Activated CD8-positive, alpha-beta T cell treated with anti-CD3 and anti-CD28 coated beads for 36 hours (primary cell): ENCODE measurements at places on chromosomes 13 and 19. TPM values are rescaled to one million over a fixed set of nuclear protein-coding genes. Genes with fewer than 3 reads are reported as not detected.

- H3K36me3 ChIP-seq: no peaks in the 10 kb centered on the region
- DNase-seq: no peak
- H3K27me3 ChIP-seq: no peaks in the 10 kb centered on the region
These were observed 583 bp downstream of the CCDC61 start for GRCh38 chr19:45995715-45996385.

DNA sequence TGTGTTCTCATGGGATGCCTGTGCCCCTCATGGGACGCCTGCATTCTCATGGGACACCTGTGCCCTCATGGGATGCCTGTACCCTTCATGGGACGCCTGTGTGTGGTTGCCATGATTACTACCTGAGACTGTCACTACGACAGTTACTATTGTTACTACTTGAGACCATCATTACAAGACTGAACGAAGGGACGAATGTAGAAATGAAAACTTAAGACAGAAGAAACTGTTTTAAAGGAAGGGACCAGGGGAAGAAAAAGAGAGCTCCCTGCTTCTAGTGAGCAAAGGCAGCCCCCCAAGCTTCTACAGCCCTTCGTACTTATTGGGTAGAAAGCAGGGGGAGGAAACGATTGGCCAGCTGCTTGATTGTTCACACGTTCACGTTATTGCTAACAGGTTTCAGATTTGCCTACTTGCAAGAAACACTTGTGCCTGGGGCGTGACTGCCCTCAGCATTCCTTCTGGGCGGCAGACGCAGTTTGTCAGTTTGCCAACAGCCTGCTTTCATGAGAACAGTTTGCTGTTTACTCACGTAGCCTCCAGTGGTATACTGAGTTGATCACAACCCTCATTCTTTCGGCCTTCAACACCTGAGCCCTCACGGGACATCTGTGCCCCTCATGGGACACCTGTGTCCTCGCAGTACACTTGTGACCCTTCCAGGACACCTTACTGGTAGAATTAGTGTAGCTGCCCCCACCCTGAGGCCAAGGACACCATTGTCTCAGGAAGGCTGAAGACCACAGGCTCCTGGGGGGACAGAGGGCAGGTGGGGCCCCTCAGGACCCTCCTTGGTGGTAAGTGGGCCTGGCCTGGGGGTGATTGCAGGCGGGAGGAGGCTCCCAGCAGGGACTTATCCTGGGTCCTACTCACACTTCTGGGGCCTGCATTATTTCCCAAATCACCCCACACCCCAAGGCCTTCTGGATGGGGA is 2.5 kb upstream of the S1PR4 start:
- H3K36me3 ChIP-seq: peaks cover 21% of the 10 kb centered on the region
- H3K27ac ChIP-seq: peak overlapping the region; percentile 85
- no peaks in the 10 kb centered on the region for H3K27me3 ChIP-seq
- DNase-seq: peak; percentile 40
- peaks cover 16% of the 10 kb centered on the region for H3K4me1 ChIP-seq
- H3K4me3 ChIP-seq: peak overlapping the region; percentile 69

GRCh38 chr13:99873832-99874430 is 97.6 kb downstream of the ZIC5 start:
- H3K36me3 ChIP-seq: no peaks in the 10 kb centered on the region
- H3K4me1 ChIP-seq: no peaks in the 10 kb centered on the region
- no peak overlapping the region for H3K27ac ChIP-seq
- H3K4me3 ChIP-seq: no peak overlapping the region
- peaks cover 2% of the 10 kb centered on the region for H3K27me3 ChIP-seq
- DNase-seq: no peak

DNA sequence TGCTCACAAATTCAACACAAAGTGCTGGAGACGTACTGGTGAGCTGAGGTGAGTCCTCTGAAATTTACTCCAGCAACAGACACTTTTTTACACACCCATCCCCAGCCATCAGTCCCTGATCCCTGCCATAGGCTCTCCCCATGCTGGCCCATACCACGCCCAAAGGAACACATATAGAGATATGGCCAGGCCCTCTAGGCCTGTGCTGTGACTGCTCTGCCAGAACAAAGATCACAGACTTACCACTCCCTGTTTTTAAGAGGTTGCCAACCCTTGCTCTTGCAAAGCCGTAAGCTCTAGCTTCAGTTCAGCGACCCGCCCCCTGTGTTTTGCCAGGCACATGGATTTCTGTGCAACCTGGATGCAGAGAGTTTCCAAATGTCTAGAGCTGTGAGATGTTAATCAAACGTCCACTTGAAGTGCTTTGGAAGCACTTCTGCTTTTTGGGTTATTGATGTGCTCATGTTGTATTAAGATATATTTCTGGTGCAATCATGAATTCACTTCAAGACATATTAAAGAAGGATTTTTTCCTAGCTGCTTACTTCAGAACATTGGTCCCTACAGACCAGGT is 59.7 kb downstream of the DLEU7 start:
- no peaks in the 10 kb centered on the region for H3K4me1 ChIP-seq
- H3K27ac ChIP-seq: no peak overlapping the region
- no peaks in the 10 kb centered on the region for H3K36me3 ChIP-seq
- H3K27me3 ChIP-seq: peaks cover 1% of the 10 kb centered on the region
- no peak overlapping the region for H3K4me3 ChIP-seq

DNA sequence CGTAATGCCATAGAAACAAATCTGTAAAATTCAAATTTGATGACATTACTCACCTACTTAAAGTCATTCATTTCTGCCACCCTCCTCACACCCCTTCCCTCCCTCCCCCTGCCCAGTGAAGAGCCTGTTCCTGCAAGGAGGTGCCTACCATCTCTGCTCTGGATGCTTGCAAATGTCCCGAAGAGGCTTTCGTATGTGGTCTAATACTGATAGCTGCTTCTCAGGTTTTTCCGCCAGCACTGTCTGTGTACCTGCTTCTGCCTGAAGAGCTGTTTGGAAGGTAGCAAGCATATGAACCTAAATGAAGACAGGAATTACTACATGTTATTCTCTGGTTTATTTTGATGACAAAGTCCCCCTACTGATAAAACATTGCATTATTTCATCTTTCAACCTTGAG is 57.1 kb downstream of the GPALPP1 start:
- H3K4me1 ChIP-seq: peaks cover 24% of the 10 kb centered on the region
- peak overlapping the region; percentile 69 for H3K4me3 ChIP-seq
- H3K27ac ChIP-seq: no peak overlapping the region
- peaks cover 31% of the 10 kb centered on the region for H3K27me3 ChIP-seq
- no peak for DNase-seq

GRCh38 chr13:20495087-20496023 is 30.3 kb downstream of the CRYL1 start:
- no peaks in the 10 kb centered on the region for H3K36me3 ChIP-seq
- no peak overlapping the region for H3K4me3 ChIP-seq
- DNase-seq: peak; percentile 79
- peaks cover 2% of the 10 kb centered on the region for H3K4me1 ChIP-seq
- no peaks in the 10 kb centered on the region for H3K27me3 ChIP-seq

- H3K36me3 ChIP-seq: peaks cover 78% of the 10 kb centered on the region
- H3K27me3 ChIP-seq: no peaks in the 10 kb centered on the region
- peaks cover 54% of the 10 kb centered on the region for H3K4me1 ChIP-seq
- peak; percentile 57 for DNase-seq
- H3K4me3 ChIP-seq: peak overlapping the region; percentile 63
- peak overlapping the region; percentile 94 for H3K27ac ChIP-seq
These were observed 7.1 kb downstream of the LDLR start for GRCh38 chr19:11096210-11096841.

DNA sequence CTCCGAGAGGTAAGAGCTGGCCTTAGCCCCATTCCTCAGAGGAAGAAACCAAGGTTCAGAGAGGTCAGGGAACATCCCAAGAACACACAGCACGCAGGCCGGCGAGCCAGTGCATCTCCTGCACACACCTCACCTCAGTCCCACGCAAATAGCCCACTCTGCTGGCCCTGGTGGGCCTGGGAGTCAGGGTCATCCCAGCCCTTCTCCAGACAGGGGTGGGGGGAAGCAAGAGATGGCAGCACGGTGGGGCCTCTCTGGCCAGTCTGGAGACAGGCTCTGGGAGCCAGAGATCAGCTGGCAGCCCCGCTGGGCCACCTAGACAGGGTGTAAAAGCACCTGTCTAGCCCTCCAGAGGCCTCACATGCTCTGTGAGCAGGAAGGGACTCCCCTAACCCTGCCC is 26.8 kb downstream of the TUBA3C start:
- DNase-seq: no peak
- H3K27me3 ChIP-seq: no peaks in the 10 kb centered on the region
- no peaks in the 10 kb centered on the region for H3K36me3 ChIP-seq
- no peaks in the 10 kb centered on the region for H3K4me1 ChIP-seq

DNA sequence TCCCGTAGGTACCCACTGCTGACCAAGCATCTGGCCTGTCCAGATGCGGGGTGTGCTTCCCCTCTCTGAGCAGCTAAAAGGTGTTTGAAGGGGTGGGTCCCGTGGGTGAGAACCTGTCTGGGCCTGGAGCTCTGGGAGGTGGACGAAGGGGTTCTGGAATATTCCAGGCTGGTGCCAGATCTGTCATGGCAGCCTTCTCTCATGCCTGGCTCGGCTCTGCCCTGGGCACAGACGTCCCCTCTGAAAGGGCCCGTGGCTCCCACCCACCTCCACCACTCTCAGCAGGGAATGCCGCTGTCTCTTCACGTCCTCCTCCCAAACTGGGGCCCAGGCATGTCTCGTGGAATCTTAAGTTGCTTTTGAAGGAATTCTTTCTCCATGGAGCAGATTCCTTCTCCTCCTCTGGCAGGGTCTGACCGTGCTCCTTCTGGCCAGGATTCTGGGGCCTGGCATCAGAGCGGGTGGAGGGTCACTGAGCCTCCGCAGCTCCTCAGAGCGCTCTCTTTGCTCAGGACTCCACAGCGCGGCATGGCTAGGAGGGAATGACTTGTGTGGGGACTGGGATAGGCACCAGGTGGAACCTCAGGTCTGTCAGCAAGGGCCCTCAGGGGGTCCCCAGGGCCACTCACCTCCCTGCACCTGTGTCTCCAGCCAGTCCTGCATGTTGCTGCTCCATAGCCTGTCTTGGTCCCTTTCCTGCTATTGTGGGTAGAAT is 5.9 kb upstream of the MCF2L start:
- no peak overlapping the region for H3K27ac ChIP-seq
- H3K36me3 ChIP-seq: no peaks in the 10 kb centered on the region
- peaks cover 4% of the 10 kb centered on the region for H3K4me1 ChIP-seq
- no peak for DNase-seq
- no peaks in the 10 kb centered on the region for H3K27me3 ChIP-seq
- H3K4me3 ChIP-seq: no peak overlapping the region

DNA sequence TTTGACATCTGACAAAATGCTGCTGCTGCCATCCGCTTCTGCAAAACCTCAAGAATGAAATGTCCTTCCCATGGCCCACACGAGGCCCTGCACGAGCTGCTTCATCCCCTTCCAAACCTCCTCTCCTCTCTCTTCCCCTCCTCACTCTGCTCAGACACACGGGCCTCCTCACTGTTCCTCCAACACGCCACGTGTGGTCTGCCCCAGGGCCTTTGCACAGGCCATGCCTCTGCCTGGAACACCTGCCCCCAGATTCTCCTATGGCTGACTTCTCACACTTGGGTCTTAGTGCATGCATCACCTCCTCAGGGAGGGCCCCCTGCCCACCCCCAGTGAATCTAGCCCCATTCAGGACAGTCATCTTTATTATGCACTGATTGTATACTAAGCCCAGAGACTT is 15.9 kb downstream of the NRTN start:
- H3K27ac ChIP-seq: no peak overlapping the region
- DNase-seq: no peak
- H3K27me3 ChIP-seq: peaks cover 5% of the 10 kb centered on the region
- no peaks in the 10 kb centered on the region for H3K4me1 ChIP-seq
- H3K36me3 ChIP-seq: no peaks in the 10 kb centered on the region

DNA sequence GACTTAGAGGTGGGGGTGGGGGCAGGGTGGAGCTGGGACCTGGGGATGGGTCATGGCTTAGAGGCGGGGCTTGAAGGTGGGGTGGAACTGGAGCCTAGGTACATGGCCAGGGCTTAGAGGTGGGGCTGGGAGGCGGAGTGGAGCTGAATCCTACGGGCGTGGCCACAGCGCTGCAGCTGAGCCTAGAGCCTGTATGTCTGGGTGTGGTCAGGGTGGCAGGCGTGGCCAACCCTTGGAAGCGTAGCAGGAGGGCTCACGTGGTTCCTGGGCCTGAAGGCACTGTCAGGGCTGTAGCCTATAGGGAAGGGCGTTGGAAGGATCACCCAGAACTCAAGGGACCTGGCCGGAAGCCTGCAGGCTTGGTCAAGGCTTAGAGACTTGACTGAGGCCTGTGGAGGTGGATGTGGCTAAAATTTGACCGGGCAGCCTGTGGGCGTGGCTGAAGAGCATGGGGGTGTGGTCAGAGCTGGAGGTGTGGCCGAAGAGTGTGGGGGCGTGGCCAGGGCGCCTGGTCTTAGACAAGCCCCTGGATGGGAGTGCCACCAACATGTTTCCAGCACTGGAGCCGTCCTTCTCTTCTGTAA is 24.3 kb downstream of the COLGALT1 start:
- H3K27me3 ChIP-seq: no peaks in the 10 kb centered on the region
- H3K4me1 ChIP-seq: no peaks in the 10 kb centered on the region
- peak; percentile 54 for DNase-seq

DNA sequence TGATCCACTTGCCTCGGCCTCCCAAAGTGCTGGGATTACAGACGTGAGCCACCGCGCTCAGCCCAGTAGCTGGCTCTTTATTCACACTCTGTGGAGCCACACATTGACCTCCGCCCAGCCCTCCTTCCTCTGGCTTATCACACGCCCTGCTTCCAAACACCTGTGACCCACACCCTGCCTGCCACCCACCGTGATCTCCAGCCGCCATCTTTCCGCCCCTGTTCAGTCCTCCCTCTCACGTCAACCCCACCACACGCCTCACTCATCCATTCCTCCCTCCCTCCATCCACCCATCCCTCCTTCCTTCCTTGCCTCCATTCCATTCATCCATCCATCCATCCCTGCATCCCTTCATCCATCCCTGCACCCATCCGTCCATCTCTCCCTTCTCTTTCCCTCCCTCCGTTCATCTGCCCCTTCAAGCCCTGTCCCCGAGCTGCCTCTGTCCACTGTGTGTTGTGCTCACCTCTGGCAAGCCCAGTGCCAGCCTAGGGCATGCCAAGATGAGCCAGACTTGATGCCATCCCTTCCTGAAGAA is 17.6 kb downstream of the ZNF296 start:
- no peak overlapping the region for H3K4me3 ChIP-seq
- H3K27me3 ChIP-seq: no peaks in the 10 kb centered on the region
- peaks cover 2% of the 10 kb centered on the region for H3K4me1 ChIP-seq
- H3K27ac ChIP-seq: no peak overlapping the region
- DNase-seq: no peak

DNA sequence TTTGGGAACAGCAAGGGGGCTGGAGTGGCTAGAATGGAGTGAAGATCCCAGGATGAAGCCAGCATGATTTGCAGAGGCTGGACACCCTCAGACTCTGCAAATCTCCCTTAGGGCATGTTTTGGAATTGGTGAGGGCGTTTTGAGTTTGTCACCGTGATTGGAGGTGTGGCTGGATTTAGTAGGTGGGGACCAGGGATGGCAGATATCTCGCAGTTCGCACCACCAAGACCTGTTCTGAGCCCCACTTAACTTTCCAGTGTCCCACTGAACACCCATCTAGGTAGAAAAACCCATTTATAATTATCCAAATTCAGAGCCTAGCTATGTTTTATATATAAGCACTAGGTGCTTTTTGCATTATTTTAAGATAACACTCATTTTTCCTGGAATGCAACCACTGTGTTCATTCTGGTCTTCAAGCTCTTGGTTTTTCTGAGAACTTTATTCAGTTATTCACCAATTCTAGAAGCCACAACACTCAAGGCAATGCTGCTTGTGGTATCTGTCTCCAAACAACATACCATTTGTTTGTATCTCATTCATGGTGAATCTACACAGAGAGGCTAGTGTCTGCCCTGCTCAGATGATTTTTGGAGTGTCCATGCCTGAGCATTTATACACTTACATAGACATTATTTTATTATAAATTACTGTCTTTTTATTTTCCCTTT is 3.0 kb upstream of the NANOS2 start:
- no peak overlapping the region for H3K4me3 ChIP-seq
- peaks cover 18% of the 10 kb centered on the region for H3K27me3 ChIP-seq
- peak; percentile 40 for DNase-seq
- H3K36me3 ChIP-seq: no peaks in the 10 kb centered on the region
- H3K4me1 ChIP-seq: peaks cover 12% of the 10 kb centered on the region

The PEAK3 gene
- total RNA-seq: not detected

The MUC16 gene
- total RNA-seq: not detected

The TUBB4A gene
- 9.6 TPM for total RNA-seq

The EBI3 gene
- total RNA-seq: 7.3 TPM
